IMR-90 (cell line): ENCODE measurements at places on chromosomes 2 and 18. TPM values are rescaled to one million over a fixed set of nuclear protein-coding genes. Genes with fewer than 3 reads are reported as not detected.
A peak's percentile ranks its signal among the peaks of the same experiment; 100 is the strongest.

- no peaks in the 10 kb centered on the region for H3K27me3 ChIP-seq
- no peak overlapping the region for H3K27ac ChIP-seq
Measured at GRCh38 chr18:1691863-1692262, 787.2 kb downstream of the ADCYAP1 start.

GRCh38 chr2:52145005-52145404, 1113.1 kb upstream of the NRXN1 start:
- DNase-seq: peak; percentile 47
- H3K27ac ChIP-seq: no peak overlapping the region
- H3K4me3 ChIP-seq: no peak overlapping the region
- H3K4me1 ChIP-seq: no peaks in the 10 kb centered on the region
- no peaks in the 10 kb centered on the region for H3K36me3 ChIP-seq
- no peaks in the 10 kb centered on the region for H3K27me3 ChIP-seq

GRCh38 chr2:31446848-31447247, 32.3 kb upstream of the XDH start:
- no peak overlapping the region for H3K27ac ChIP-seq
- peak; percentile 38 for DNase-seq
- no peaks in the 10 kb centered on the region for H3K36me3 ChIP-seq
- H3K4me3 ChIP-seq: no peak overlapping the region
- H3K27me3 ChIP-seq: no peaks in the 10 kb centered on the region; the same call in 1 of the 2 replicates

DNA sequence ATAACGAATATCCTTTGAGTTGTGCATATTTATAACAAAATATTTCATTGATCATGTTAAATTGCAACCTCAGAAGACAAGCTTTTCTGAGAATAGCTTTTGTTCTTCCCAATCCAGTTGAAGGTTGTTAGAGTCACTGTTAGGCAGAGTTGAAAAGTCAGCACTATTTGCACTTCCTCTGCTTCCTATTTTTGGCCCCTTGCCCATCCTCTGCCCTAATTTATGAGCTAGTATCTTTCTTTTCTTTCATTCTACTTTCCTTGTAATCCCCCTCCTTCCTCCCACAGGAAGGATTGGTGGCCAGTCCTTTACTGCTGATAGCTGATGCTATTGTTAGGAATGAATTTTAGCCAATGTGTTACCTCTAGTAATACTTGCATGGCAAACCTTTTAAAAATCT, 4.9 kb downstream of the RALB start:
- H3K27ac ChIP-seq: no peak overlapping the region
- H3K27me3 ChIP-seq: no peaks in the 10 kb centered on the region

- no peak for DNase-seq
- no peak overlapping the region for H3K4me3 ChIP-seq
- H3K27me3 ChIP-seq: no peaks in the 10 kb centered on the region
Measured at GRCh38 chr2:36513661-36514060, 84.3 kb downstream of the FEZ2 start.

DNA sequence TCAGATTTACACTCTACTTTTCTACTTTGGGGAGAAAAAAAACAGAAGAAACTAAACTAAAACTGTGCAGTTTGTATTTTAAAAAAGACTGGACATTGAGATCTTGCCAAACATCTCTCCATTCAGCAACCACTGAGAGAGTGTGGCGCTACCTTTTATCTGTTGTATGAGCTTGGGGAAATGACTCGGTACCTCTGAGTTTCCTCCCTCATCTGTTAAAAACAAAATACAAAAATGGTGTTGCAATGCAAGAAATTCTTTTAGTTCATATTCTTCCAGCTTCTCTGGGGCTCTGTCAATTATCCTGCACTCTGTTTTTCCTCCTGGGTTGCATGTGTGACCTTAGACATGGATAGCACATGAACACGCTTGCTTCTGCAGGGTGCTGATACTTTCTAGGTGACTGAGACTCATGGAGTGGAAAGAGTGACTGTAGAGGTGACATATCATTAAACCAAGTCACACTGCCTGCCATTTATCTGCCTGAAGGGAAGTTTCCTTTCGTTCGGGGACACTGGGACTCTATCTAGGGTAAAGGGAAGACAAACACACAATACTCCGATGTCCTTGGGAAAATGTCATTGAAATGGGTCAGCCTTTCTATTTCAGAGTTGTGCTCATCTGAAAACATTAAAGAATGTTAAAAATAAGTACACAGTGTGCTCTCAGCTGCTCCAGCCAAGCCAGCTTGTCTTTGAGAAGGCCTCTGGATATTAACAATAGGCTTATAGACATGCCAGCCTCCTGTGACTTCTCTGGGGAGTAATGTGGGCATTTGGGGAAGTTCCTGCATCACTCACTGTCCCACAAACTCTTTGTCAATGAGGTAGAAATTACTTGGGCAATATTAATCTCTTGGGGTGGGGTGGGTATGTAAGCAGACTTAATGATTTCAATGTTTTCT, 91.4 kb downstream of the TRIB2 start:
- H3K36me3 ChIP-seq: no peaks in the 10 kb centered on the region
- no peaks in the 10 kb centered on the region for H3K4me1 ChIP-seq
- H3K4me3 ChIP-seq: no peak overlapping the region
- H3K27ac ChIP-seq: no peak overlapping the region

DNA sequence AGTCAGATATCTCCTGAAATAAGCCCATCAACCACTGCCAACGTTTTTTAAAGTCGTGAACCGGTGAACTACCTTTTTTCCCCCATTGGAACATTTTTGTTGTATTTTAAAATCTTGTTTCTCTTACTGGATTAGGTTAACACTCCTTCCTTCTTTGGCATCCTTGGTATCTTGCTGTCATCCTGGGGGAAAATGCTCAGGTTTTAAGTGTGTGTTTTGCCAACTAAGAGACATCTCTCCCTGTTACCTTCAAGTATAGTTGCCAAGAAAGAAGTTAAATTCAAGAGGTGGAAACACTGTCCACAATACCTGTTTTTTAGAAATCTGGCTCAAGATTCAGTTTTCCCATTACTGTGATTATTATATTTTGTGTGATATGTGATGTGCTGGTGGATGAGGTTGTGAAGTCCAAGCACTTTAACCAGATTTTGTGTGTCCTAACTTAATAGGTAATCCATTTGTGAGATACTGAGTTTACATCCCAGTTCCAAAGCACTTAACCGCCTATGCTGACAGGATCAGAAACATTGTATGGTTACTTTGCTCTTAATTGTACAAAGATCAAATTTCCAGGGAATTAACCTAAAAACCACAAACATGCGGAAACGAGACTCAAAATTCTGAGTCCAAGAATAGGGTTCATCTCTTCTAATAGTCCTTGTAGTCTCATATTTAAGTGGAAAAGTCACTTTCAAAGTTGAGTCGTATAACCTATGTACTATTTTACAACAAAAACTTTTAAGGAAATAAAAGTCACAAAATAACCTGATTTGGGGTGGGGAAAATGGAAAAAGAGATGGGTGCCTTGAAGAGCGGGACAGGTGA, 1.3 kb upstream of the SP3 start:
- DNase-seq: no peak
- H3K4me3 ChIP-seq: peak overlapping the region; percentile 93
- no peaks in the 10 kb centered on the region for H3K36me3 ChIP-seq
- H3K27ac ChIP-seq: peak overlapping the region; percentile 99
- H3K27me3 ChIP-seq: no peaks in the 10 kb centered on the region
- H3K4me1 ChIP-seq: peaks cover 10% of the 10 kb centered on the region

- H3K27me3 ChIP-seq: no peaks in the 10 kb centered on the region
- H3K36me3 ChIP-seq: no peaks in the 10 kb centered on the region
- H3K4me1 ChIP-seq: no peaks in the 10 kb centered on the region; the same call in 1 of the 2 replicates
- DNase-seq: no peak
Measured at GRCh38 chr2:29485631-29486030, 370.4 kb downstream of the CLIP4 start.

DNA sequence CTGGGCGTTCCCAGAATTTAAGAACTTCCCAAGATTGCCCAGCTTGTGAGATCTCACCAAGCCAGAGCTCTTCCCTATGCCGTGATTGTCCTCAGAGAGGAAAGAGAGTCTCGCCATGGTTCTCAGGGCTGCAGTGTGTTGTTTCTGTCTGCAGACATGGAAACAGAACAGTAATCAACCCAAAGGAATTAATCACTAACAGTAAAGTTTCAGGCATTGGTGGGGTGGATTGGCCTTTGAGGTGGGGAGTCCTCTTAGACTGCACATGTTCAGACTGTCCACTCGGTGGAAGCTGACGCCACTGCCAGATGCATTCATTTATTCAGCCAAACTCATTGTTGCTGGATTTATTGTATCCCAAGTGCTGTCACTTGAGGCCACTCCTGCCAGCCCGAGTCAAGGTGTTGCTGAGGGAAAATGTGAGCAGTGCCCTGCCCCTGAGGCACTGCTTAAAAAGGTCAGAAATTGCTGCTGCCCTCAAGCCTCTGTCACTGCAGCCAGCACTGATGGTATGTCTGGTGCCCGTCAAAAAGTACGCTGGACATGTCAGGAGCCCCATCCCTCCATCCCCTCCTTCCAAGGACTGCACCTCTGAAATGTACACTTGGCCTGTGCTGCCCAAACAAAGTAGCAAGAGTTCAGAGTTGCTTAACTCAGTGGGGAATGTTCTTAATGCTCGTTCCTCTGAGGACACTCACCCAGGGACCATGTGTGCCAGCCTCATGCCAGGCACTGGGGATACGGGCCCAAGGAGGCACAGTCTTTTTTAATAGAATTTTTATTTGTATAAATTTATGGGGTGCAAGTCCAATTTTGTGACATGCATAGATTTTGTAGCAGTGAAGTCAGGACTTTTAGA, 201.0 kb downstream of the GLI2 start:
- H3K36me3 ChIP-seq: no peaks in the 10 kb centered on the region
- no peak overlapping the region for H3K4me3 ChIP-seq
- peaks cover 75% of the 10 kb centered on the region for H3K4me1 ChIP-seq
- H3K27me3 ChIP-seq: no peaks in the 10 kb centered on the region
- peak; percentile 31 for DNase-seq
- peak overlapping the region; percentile 82 for H3K27ac ChIP-seq

DNA sequence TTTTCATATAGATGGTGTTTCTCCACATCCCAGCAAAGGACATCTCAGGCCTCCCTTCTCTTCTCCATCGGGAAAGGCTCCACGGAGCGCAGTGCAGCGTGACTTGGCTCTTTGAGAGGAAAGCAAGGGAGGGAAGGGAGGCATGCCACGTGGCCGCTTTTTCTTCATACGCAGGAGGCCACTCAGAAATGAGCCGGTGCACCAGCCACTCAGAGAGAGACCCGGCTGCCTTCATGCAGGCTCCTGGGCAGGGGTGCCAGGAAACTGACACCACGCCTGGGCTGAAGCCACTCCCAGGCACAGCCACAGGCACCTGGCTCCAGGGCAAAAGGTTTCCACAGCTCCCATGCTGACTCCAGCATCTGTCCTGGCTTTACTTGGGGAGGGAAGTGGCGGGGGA, 11.1 kb upstream of the LOXHD1 start:
- H3K27ac ChIP-seq: no peak overlapping the region
- H3K27me3 ChIP-seq: peaks cover 12% of the 10 kb centered on the region
- no peak overlapping the region for H3K4me3 ChIP-seq
- no peaks in the 10 kb centered on the region for H3K36me3 ChIP-seq

DNA sequence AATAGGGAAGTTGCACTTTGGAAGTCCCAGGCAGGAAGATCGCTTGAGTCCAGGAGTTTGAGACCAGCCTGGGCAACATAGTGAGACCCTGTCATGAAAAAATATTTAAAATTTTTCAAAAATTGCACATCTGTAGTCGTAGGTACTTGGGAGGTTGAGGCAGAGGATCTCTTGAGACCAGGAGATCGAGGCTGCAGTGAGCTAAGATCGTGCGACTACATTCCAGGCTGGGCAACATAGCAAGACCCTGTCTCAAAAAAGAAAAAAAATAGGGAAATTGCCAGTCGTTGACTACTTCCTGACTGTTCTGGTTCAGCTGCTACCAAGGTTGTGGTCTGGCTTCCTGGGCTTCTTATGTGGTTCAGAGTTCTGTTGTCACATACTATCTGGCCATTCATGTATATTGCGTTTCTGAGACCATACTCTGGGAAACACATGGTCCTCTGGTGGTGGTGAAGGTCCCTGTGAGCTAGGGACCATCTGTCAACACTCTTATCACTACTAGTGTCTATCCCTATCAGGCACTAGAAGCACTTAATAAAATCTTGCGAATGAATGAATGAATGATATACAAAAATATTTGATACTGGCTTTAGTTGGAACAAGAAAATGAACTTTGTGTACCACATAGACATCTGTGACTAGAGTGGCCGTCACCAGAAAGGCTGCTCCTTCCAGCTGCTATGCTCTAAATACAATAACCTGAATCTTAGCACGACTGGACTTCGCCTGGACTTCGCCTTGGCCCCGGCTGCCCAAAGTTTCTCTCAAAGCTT, 861 bp upstream of the KLHL23 start:
- no peak for DNase-seq
- H3K27ac ChIP-seq: no peak overlapping the region
- H3K4me3 ChIP-seq: peak overlapping the region; percentile 56; the same call in 1 of the 2 replicates

DNA sequence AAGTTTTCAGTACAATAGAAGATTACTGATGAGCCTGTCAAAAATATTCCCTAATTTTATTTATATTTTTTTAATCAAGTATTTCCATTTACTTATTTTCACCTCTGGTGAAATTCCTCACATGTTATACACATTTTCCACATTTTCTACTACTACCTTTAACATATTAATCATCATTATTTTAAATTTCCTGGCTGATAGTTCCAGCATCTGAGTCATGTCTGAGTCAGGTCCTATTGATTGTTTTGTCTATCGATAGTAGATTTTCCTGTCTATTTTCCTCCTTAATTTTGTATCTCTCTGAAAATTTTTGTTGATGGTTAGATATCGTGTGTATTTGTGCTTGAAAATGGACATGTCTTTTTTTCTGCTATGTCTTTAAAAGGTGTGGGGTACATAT, 211.8 kb upstream of the DSEL start:
- H3K4me3 ChIP-seq: no peak overlapping the region
- H3K27ac ChIP-seq: no peak overlapping the region
- DNase-seq: no peak
- no peaks in the 10 kb centered on the region for H3K4me1 ChIP-seq

- H3K4me3 ChIP-seq: no peak overlapping the region
- no peak for DNase-seq
- H3K36me3 ChIP-seq: no peaks in the 10 kb centered on the region
- H3K4me1 ChIP-seq: no peaks in the 10 kb centered on the region
Measured at GRCh38 chr2:71773218-71773617, 319.9 kb downstream of the DYSF start.

DNA sequence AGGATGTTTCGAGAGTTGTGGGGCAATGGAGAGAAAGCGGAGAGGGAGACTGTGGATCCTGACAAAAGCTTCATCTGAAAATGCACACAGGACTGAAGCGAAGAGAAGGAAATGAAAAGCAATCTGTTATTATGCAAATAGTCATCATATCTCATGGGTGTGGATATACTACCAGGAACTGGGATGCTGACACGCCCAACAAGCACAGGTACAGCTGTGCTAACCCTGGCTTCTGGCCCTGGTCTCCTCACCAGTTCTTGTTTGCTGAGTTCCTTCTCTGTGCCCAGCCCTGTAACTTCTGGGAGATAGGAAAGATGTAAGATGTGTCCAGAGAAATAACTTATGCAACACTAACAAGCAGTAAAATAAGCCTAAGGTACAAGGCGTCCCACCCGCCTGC, 358.8 kb downstream of the CMPK2 start:
- DNase-seq: no peak
- H3K4me1 ChIP-seq: no peaks in the 10 kb centered on the region; the same call in 1 of the 2 replicates
- no peaks in the 10 kb centered on the region for H3K36me3 ChIP-seq
- H3K27me3 ChIP-seq: peaks cover 7% of the 10 kb centered on the region

GRCh38 chr2:159489476-159489875, 126.9 kb downstream of the BAZ2B start:
- no peaks in the 10 kb centered on the region for H3K27me3 ChIP-seq
- no peak for DNase-seq
- no peak overlapping the region for H3K4me3 ChIP-seq
- H3K27ac ChIP-seq: no peak overlapping the region
- H3K36me3 ChIP-seq: no peaks in the 10 kb centered on the region

The CRYBA2 gene
- not detected in 2 replicates for total RNA-seq

The SH3RF3 gene
- total RNA-seq: 3.4 and 3.9 TPM in 2 replicates

The GATA6 gene
- total RNA-seq: 2.5 and 3.3 TPM in 2 replicates

The STAT1 gene
- total RNA-seq: 67.9 and 80.3 TPM in 2 replicates

The ECEL1 gene
- total RNA-seq: not detected in 2 replicates

The PPP1CB gene
- total RNA-seq: 111 and 271 TPM in 2 replicates

The UGT1A1 gene
- not detected in 2 replicates for total RNA-seq
